ENCODE measurements at places on chromosomes 16 and 17. TPM values are rescaled to one million over a fixed set of nuclear protein-coding genes. Genes with fewer than 3 reads are reported as not detected.

The CMTM2 gene
- not detected for total RNA-seq

The RNF43 gene
- not detected for total RNA-seq

The ARHGAP44 gene
- 2.5 TPM for total RNA-seq

The TMEM92 gene
- total RNA-seq: not detected

GRCh38 chr17:45186801-45187354 is 25.2 kb downstream of the HEXIM2 start:
- no peak overlapping the region for H3K27ac ChIP-seq
- no peaks in the 10 kb centered on the region for H3K36me3 ChIP-seq
- no peak overlapping the region for H3K4me3 ChIP-seq
- DNase-seq: no peak

- no peak for DNase-seq
- no peaks in the 10 kb centered on the region for H3K4me1 ChIP-seq
- H3K36me3 ChIP-seq: no peaks in the 10 kb centered on the region
- no peak overlapping the region for H3K4me3 ChIP-seq
Observed at GRCh38 chr17:58096892-58097291, 13.7 kb downstream of the DYNLL2 start.

DNA sequence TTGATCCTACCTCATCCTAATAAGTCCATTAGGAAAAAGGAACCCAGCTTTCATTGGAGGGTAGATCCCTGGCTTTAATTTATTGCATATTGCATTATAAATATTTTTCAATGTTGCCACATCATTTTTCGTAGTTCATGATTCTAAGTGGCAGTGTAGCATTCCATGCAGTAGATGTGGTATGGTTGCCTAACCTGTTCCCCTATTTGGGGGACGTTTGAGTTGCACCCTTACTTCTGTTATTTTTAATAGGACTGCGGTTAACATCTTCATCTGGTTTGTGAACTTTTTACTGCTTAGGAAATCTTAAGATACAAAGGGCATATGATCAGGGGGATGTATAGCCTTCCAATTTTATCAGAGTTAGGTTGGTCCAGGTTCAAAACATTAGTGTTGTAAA is 5.4 kb downstream of the SCPEP1 start:
- H3K36me3 ChIP-seq: peaks cover 30% of the 10 kb centered on the region
- DNase-seq: no peak
- no peaks in the 10 kb centered on the region for H3K27me3 ChIP-seq
- peaks cover 9% of the 10 kb centered on the region for H3K4me1 ChIP-seq
- no peak overlapping the region for H3K4me3 ChIP-seq

- DNase-seq: no peak
- H3K27me3 ChIP-seq: no peaks in the 10 kb centered on the region
- H3K36me3 ChIP-seq: no peaks in the 10 kb centered on the region
- H3K4me3 ChIP-seq: no peak overlapping the region
- H3K27ac ChIP-seq: no peak overlapping the region
- H3K4me1 ChIP-seq: no peaks in the 10 kb centered on the region
Observed at GRCh38 chr16:6110346-6110745, 1012.8 kb upstream of the EEF2KMT start.

- H3K4me3 ChIP-seq: no peak overlapping the region
- no peaks in the 10 kb centered on the region for H3K36me3 ChIP-seq
- H3K4me1 ChIP-seq: peaks cover 4% of the 10 kb centered on the region
- DNase-seq: no peak
- no peaks in the 10 kb centered on the region for H3K27me3 ChIP-seq
Observed at GRCh38 chr17:10126276-10126615, 72.2 kb downstream of the GAS7 start.

DNA sequence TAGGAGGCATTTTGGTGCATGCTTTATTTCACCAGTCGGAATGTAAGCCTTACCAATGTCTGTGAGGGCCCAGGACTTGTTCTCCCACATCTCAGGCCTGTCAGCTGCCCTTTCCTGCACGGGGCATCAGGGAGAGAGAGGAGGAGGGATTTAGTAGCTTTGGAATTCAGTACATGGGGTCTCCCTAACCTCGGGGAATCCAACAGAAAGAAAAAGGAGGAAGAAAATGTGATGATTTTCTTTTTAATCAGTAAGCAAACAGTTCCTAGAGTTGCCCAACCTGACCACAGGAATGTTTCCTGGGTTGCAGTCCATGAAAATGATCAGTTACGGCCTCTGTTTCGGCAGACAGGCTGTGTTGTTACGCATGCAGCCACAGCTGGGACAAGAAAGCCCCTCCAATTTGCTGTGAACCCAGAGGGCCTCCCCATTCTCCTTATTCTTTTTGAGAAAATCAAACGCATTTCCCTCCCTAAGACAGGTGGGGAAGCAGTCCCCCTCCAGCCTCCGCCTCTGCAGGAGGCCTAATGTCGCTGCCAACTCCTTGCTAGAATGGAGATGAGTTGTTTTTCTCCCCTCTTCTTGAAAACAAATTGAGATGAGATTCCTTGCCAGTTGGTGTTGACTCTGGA is 53.1 kb upstream of the TANGO6 start:
- H3K36me3 ChIP-seq: no peaks in the 10 kb centered on the region
- no peak overlapping the region for H3K27ac ChIP-seq
- H3K27me3 ChIP-seq: no peaks in the 10 kb centered on the region

DNA sequence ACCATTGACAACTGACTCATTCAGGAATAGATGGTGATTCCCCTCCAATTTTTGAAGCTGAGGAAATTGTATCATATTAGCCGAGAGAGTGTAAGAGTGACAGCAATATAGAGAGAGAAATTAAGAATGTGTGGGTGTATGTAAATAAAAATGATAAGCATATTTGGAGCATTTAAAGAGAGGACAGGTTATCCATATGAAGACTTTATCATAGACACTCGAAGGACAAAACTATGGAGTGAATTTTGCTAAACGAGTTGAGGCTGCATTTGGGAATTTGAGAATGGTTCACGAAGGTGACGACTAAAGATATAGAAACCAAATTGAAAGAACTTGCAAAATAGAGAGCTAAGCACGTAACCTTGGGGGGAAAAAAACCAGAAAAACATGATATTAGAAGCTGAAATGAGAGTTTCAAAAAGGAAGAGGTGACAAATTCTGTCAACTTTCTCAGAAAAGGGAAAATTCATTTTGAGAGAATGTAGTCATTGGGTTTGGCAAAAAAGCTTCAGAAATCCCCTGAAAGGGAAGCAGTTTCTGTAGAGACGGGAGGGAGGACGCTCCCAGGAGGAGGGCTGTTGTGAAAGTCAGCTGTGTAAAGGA is 129.7 kb downstream of the KCNJ2 start:
- no peak overlapping the region for H3K27ac ChIP-seq
- no peaks in the 10 kb centered on the region for H3K27me3 ChIP-seq
- H3K4me1 ChIP-seq: peaks cover 12% of the 10 kb centered on the region
- no peak for DNase-seq
- H3K4me3 ChIP-seq: no peak overlapping the region
- H3K36me3 ChIP-seq: no peaks in the 10 kb centered on the region

GRCh38 chr17:78166416-78166815 is 2.0 kb upstream of the SYNGR2 start:
- peaks cover 21% of the 10 kb centered on the region for H3K4me1 ChIP-seq
- H3K27ac ChIP-seq: no peak overlapping the region
- no peaks in the 10 kb centered on the region for H3K27me3 ChIP-seq
- DNase-seq: no peak

GRCh38 chr17:80387071-80387470 is 27.9 kb upstream of the ENDOV start:
- no peaks in the 10 kb centered on the region for H3K27me3 ChIP-seq
- H3K4me1 ChIP-seq: no peaks in the 10 kb centered on the region
- no peak for DNase-seq
- peaks cover 97% of the 10 kb centered on the region for H3K36me3 ChIP-seq

DNA sequence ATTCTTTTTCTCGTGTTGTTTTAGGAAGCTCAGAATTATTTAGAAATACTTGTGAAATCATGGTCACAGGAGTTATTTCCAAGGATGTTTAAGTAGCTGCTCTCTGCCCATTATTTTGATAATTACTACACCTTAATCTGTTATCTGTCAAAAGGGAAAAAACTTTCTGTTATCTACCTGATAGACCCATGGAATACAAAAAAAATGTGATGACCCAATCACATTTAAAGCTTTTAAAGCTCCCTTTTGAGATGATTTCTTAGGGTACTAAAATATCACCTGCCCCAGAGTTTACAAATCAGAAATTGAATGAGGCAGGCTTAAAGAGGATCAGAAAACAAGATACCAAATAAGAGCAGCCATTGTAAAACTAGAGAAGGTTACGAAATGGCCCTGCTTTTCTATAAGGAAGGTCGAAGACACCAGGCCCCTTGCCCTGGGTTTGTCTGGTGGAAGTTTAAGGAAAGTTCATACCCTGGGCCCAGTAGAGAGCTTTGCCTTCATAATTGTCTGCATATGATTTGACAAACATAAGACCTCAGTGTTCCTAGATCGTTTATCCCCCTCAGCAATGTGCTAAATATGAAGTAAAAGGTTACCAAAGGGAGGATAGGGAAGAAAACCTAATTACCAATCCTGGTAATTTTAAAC is 149.9 kb upstream of the TBX2 start:
- peaks cover 46% of the 10 kb centered on the region for H3K4me1 ChIP-seq
- H3K27me3 ChIP-seq: no peaks in the 10 kb centered on the region
- no peaks in the 10 kb centered on the region for H3K36me3 ChIP-seq
- no peak overlapping the region for H3K4me3 ChIP-seq
- H3K27ac ChIP-seq: peak overlapping the region; percentile 47
